ENCODE measurements at places on chromosomes 7 and 10.

- no peak for DNase-seq
These were observed 3.2 kb downstream of the ACTR1A start for GRCh38 chr10:102499356-102499755.

DNA sequence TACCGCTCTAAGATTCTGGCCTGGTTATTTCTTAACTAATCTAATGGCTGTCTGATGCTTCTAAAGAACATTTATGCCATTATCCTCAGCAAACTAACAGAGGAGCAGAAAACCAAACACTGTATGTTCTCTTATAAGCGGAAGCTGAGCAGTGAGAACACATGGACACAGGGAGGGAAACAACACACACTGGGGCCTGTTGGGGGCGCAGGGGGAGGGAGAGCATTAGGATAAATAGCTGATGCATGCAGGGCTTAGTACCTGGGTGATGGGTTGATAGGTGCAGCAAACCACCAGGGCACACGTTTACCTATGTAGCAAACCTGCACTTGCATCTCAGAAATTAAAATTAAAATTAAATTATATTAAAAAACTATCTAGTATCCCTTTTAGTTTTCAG, 853.5 kb downstream of the GATA3 start:
- no peak for DNase-seq

- DNase-seq, result no peak
These were observed 227.8 kb upstream of the INHBA start for GRCh38 chr7:41930538-41931262.

DNA sequence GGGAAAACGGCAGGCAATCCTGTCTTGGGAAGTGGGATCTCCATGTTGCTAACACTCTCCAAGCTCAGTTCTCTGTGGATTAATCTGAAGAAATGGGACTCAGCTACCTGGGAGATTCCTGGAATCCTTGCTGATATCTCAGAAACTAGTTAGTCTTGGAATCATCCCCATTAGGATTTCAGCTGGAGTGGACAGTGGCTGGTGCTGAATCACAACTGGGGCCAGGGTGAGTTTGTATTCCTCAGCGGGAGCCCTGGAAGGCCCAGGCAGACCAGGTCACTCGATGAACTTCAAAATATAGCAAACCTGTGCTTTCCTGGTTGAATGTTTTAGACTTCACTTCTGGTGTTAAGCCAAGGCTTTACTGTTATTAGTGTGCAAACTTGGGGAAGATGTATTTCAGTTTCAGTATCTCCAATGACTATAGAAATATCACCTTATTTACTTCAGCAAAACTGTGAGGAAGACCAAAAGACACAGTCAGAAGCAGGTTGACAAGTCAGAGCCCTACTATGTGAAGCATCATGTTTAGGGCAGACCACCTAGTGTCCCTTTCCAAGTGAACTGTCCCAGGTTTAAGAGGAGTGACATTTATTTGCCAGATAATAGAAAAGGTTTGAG, 126.1 kb downstream of the AOAH start:
- DNase-seq, result no peak

DNA sequence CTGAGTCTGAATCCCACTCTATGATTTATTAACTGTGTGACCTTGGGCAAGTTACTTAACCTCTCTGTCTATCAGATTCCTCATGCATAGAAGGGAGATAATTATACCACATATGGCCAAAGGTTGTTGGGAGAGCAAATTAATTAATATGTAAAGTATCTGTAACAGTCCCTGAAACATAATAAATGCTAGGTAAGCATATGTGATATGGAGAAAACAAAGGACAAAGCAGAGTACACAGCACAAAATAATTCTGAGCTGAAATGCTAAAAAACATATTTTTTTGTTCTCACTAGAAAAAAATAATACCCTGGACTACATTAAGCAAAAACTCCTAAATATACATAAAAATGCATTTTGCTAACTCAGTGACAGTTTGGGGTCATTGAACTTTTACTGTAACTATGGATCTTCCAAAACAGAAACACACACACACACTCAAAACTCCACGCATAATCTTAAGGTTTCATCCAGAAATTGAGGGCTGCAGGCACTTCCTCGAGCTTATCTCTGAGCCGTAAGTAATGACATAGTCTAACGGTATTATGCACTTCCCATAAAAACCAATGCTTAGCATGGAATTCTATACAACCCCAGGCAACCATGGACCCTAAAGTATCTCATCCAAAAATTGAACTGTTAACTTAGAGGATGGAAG, 201.7 kb upstream of the PTN start:
- no peak for DNase-seq

DNA sequence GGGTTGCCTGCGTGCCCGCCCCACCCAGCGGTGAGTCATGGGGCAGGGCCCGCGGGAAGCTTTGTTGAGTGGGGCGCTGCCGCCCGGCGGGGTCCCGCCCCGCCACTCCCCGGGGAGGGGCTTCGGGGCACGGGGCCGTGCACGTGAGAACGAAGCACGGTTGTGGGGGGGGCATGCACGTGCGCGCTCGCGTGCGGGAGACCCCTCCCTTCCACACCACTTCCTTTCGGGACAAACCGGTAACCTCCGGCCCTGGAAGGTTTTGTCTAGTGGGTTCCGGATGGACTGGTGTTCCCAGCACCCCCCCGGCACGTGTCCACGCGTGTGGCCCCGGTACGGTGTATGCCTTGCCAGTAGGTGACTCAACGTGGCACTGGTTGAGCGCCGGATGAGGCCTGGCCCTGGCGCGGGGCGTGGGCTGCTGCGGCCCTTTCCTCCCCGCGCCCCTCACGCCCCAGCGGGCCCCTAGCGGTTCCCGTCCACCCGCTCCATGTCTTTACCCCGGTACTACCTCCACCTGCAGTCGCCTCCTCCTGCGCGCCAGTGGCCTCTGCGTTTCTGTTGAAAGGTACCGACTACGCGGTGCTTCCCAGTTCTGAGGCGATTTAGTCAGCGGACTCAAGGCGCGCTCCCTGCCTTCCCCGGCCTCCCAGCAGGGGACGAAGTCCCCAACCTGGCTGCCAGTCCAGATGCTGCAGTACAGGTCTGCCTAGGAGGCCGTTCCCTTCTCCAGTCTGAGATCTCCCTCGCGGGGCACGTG, 3.1 kb downstream of the ADIRF start:
- peak; percentile 88 for DNase-seq

DNA sequence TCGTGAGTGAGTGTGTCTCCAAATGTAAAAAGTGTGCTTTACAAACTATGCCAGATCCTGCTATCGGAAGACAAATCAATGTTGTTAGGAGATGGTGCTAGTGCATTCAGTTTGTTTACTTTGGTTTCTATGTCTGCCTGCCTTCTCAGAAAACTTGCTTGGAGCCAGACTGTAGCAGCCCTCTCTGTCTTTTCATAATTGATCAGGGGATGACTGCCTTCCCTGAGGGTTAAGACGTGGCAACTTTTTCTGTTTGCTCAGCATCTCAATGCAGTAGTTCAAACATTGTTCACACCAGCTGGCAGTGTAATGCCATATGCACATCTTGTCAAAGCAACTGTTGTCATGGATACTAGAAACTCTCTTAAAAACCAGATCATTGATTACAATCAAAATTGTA, 118.5 kb downstream of the FOXP2 start:
- DNase-seq, result peak; percentile 24

GRCh38 chr7:67448271-67448670, 451.6 kb downstream of the TYW1 start:
- no peak for DNase-seq

DNA sequence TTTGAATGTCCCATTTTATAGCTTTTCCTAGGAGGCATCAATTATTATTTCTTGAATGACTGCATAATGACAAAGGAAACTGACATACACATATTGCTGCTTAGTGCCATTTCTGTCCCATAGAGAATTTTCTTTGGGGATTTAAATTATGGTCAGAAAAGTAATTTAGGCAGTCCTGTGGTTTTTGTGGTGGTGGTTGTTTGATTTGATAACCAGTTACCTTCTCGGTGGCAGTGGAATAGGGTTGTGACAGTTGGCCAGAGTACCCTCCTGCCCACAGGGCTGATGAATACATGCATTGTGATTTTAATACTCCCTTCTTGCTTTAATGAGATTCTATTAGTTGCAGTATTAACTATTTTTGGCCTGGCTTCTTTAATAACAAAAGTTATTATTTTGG, 6.6 kb upstream of the SGCE start:
- no peak for DNase-seq

DNA sequence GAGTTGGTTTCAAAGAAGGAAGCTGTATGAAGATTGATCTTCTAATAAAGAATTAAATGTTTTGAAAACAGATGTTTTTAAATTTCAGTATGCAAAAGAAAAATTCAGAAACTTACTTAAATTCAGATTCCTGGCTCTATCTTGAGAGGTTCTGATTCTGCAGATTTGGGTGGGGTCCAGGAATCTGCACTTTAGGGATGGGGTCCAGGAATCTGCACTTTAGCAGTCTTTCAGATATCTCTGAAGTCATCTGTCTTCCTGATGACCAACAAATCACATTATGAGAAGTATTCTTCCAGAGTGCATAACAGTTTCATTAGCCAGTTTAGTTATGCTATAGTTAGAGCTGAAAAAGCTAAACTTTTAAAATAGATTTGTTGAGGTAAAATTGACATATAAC, 24.1 kb downstream of the ABRAXAS2 start:
- no peak for DNase-seq

GRCh38 chr10:35926846-35927245, 284.8 kb upstream of the FZD8 start:
- DNase-seq, result no peak

- DNase-seq, result no peak
These were observed 36.5 kb downstream of the GHRHR start for GRCh38 chr7:31000161-31000693.

DNA sequence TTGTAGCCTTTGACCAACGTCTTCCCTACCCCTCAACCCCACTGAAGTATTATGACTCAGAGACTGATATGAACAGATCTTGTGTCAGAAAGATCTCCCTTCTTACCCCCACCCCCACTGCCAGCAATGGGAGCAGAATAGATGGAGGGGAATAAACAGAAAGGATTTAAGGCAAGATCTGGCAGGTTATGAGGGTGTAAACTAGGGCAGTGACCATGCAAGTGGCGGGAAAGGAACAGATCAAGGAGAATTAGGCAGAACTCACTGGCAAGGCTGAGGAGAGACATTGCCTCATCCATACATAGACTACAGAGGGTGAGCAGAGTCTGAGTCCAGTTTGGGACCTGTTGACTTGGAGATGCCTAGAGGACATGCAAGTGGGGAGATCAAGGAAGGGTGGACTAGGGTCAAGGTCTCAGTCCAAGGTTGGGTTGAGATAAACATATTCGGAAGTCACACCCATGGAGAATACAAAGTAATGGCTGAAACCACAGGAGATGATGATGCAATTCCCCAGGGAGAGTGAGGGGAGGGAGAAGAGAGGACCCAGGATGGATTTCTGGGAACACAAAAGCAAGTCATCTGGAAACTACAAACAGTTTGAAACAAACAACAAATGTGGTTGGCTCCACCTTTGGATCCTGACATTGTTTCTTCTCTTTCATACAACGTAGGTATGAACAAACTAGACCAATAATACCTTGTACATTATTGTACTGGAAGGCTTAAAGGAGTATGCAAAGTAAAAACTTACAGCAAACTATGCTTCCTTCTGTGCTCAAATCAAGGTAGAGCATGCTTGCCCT, 44.9 kb upstream of the IL6 start:
- no peak for DNase-seq

DNA sequence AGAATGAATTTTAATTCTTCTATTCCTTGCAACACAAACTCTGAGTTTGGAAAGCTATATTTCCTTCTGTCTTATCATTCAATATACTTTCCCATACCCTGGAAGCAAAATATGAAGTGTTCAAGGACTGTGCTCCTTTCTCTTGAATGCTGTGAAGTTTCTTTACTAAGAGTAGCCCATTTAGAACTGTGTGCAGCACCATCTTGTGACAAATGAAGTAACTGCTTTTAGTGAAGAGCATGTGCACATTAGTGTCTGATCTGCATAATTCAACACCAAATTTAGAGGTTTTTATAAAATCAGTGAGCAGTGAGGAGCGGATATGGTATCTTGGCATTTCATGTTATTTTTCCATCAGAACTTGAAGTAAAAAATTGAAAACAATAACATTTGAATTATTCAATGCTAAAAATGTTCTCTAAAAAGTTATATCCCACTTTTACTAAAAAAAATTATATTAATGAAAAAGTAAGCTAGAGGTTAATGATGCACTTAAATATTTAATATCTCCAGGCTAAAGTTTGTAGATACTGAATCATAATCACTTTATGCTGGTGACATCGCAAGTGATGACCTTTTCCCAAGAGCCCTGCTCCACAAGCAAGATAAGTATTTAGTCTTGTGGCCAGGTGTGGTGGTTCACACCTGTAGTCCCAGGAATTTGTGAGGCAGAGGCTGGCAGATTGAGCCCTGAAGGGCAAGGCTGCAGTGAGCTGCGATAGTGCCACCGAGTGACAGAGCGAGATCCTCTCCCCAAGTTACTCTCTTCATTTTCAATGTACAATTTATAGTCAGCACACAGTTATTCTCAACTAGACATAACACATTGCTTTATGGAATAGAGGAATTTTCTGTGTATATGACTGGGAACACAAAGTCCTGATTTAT, 108.8 kb upstream of the PCLO start:
- no peak for DNase-seq

- DNase-seq, result no peak
These were observed 7.4 kb downstream of the GJD4 start for GRCh38 chr10:35612385-35613106.

GRCh38 chr10:117504562-117504961, 38.0 kb upstream of the EMX2 start:
- DNase-seq, result no peak

- DNase-seq, result no peak
These were observed 16.6 kb downstream of the FOXP2 start for GRCh38 chr7:114431189-114431588.

- DNase-seq, result no peak
These were observed 37.2 kb downstream of the ERLIN1 start for GRCh38 chr10:100148353-100149211.

DNA sequence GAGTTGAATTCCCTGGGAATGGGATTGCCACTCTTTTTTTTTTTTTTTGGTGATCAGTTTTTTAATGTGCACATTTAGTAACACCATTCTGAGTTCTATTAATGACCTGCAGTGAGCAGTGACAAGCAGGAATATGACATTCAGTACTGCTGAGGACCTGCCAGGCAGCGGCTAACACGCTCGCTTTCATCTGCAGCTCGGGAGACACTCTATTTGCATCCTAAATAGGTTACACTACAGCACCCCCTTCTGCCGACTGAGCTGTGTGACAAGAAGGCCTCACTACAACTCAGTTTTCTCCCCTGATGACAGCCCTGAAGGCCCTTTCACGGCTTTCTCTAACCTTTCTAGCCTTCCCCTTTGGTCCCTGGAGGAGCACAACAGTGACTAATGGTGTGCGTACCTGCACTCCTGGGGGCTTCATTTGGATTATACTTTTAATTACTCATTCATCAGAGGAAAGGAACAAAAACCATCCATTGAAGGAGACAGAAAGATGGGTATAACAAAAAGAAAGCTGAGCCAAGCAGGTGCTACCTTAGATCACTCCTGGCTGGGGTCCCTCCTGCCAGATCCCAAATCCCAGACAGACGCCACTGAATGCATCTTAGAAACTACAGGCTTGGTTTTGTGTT, 872.4 kb downstream of the LRMDA start:
- peak; percentile 74 for DNase-seq

- DNase-seq, result peak; percentile 80
These were observed 25.0 kb downstream of the ABLIM1 start for GRCh38 chr10:114632869-114633715.

- no peak for DNase-seq
These were observed 156.1 kb downstream of the KIF20B start for GRCh38 chr10:89857431-89858042.

- peak; percentile 86 for DNase-seq
These were observed 1.2 kb upstream of the ADD3 start for GRCh38 chr10:110006358-110007160.
